ENCODE measurements at places on chromosomes 5 and 9.

DNA sequence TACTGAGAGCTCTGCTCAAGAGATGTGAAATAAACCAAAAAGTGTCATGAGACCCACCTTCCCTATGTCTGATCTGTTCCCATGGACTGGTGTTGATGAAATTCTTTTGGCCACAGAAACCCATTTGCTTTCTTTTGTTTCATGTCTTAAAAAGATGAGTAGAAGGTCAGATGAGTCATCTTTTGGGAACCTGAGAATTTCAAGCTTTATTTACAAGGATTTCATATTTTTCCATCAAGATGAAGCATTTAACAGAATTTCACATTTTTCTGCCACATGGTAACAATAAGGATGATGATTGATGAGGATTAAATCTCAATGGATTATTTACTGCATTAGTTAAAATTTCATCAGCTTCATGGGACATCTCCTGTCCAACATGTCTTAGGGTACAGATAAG lies 337.8 kb downstream of the DEPDC1B start:
- DNase-seq, result no peak

- no peak for DNase-seq
Measured at GRCh38 chr9:89528131-89528530, 30.2 kb upstream of the SEMA4D start.

DNA sequence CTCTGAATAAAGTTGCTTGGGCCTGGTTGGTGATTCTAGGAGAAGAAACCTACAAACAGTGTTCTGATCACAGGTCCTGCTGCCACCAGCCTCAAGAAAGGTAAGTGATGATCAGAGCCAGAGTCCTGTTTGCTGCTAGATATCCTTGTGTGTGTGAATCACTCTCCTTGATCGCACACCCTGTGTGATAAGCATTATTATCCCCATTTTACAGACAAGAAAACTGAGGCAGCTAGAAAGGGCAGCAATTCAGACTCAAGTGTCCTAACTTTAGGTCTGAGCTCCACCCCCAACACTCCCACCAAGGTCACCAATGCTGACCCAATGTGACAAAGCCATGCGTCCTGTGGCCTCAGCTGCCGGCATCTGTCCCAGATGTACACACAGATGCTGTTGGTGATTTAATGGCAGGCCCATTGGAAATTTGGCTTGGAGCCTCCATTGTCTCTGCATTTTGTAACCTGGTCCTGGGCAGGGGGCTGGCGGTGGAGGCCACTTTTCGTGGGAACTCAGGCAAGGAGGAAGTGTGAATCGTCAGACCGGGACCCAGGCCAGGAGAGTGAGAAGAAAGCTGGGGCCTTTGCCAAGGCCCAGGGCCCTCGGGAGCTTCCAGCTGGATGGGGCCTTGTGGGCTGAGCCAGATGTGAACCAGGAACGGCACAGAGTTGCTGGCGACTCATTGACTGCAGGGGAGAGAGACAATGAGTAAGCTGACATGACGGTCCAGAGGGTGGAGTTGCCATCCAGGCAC lies 29.8 kb upstream of the GGTA1 start:
- DNase-seq, result no peak

- no peak for DNase-seq
Measured at GRCh38 chr9:131277287-131277909, 1.1 kb upstream of the FAM78A start.

DNA sequence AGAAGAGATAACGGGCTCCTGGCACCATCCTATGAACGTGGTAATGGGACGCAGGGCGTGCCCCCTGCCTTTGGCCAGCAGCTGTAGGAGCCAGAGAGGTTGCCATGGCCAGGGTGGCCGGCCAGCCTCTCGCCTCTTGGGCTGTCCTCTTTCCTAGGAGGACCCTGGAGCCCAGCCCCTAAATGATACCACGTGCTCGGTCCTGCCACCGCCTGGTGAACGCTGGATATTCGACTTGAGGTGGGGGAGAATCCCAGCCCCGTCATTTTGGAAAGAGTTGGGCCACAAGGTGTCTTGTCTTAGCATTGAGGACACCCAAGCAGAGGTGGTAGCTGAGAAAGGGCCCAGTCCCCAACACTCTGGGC lies 391 bp upstream of the NRG2 start:
- DNase-seq, result peak; percentile 40

- no peak for DNase-seq
Measured at GRCh38 chr9:81819155-81819554, 109.1 kb upstream of the SPATA31D4 start.

- DNase-seq, result no peak
Measured at GRCh38 chr5:94577466-94578245, 40.7 kb downstream of the KIAA0825 start.

- DNase-seq, result no peak
Measured at GRCh38 chr9:2425676-2426075, 195.9 kb upstream of the VLDLR start.

- DNase-seq, result no peak
Measured at GRCh38 chr5:88116396-88116795, 152.2 kb downstream of the TMEM161B start.

DNA sequence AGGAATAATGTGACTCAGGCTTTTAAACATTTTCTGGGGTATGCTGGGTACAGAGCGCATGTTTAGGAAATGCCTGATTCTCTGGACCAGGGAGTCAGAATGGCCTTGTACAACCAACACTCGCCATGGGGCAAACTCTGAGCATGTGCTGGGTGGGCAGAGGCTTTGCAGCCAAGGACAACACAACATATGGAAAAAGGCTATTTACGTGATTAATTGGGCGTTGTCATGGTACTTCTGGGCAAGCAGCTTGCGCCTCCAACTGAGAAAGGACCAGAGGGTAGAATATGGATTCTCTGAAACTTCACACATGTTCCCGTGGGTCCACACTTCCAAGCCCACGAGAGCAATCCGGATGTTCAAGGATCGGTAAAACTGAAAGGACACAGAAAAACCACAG lies 49.1 kb downstream of the NIPAL4 start:
- no peak for DNase-seq

DNA sequence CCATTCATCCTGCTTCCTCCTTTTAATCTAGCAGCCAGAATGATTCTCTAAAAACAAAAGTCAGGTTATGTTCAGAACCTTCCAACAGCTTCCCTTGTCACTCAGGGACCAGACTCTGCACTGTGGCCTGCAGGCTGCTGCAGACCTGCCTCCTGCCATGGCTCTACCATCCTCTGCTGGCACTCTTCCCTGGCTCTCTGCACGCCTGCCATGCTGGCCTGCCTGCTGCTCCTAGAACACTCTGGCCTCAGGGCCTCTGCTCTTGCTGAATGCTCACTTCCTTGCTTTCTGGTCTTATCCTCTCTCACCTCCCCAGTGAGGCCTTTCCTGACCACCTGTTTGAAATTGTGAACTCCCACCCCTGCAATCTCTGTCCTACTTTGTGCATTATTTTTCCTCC lies 149.4 kb downstream of the CD180 start:
- DNase-seq, result no peak

- no peak for DNase-seq
Measured at GRCh38 chr9:35727676-35728040, 4.3 kb downstream of the TLN1 start.

- no peak for DNase-seq
Measured at GRCh38 chr9:134289241-134289875, 36.9 kb upstream of the RXRA start.

DNA sequence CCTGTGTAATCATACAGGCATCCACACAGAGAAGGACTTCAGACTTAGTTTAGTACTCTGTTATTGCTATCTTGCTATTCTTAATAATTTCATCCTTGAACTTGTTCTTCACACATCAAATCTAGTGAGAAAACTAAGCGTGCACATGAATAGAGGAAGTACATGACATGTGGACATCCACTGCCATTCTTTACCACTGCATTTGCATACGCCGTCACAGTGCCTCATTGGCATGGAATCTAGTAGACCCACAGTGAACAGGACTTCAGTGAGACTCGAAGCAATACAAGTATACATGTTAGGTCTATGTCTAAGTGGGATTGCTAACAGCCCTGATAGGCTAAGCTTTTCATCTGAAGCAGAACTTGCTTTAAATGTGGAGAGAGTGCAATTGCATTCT lies 592.1 kb downstream of the TLE4 start:
- no peak for DNase-seq

DNA sequence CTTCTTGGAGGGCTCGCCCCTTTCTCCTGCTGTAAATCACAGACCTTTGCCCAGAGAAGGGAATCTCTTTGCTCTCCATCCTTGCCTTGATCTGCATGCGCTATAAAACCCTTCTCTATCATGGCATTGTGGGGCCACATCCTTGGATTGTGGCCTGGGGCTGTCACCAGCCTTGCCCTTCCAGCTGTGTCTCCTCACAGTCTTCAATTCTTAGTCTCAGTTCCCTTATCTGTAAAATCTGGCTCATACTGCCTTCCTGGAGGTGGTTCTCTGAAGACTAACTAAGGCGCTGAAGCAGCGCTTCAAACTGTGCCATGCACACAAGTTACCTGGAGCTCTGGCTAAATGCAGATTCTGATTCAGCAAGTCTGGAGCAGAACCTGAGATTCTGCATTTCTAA lies 53.4 kb upstream of the RARS1 start:
- DNase-seq, result no peak

GRCh38 chr9:108119530-108120113 lies 630.1 kb upstream of the KLF4 start:
- DNase-seq, result no peak

DNA sequence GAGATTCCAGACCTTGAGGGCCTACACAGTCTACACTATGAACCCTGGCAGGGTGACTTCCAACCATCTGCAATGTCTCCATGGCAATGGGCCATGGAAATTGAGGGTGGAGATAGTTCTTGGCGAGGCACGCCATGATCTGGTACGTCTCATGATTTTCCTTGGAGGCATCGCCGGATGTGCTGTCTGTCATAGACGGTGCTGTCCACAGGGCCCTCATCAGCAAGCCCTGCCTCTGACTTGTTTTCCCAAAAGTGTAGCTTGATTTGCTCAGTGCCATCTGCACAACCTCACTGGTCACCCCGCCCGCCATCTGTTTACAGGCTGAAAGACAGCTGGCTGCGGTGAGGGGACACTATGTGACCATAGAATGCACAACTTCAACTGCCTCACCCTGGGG lies 73.5 kb downstream of the BOD1 start:
- no peak for DNase-seq

GRCh38 chr5:43425983-43426382 lies 13.8 kb upstream of the CCL28 start:
- DNase-seq, result no peak

Measured in NCI-H1930 (cell line).